Hair follicular keratinocyte (primary cell): ENCODE measurements at places on chromosomes 1 and 21. TPM values are rescaled to one million over a fixed set of nuclear protein-coding genes. Genes with fewer than 3 reads are reported as not detected.

Gene S100A7
- total RNA-seq: 5.2 and 13.3 TPM in 2 replicates

Gene SLC26A9
- total RNA-seq: not detected in 2 replicates

Gene NCDN
- 13.0 and 14.2 TPM in 2 replicates for total RNA-seq

Gene F3
- total RNA-seq: 773 and 963 TPM in 2 replicates

Gene UMODL1
- not detected in 2 replicates for total RNA-seq

Gene ICOSLG
- 0.57 and 1.0 TPM in 2 replicates for total RNA-seq

Gene C1QTNF12
- total RNA-seq: 1.5 TPM in 1 of 2 replicates, not detected in the other

Gene FMN2
- total RNA-seq: not detected in 2 replicates

Gene LGR6
- total RNA-seq: 0.04 and 0.16 TPM in 2 replicates

Gene PLEKHA6
- total RNA-seq: 2.0 and 3.1 TPM in 2 replicates

Gene PRAMEF1
- total RNA-seq: not detected in 2 replicates

Gene NBPF20
- total RNA-seq: 2.0 and 3.8 TPM in 2 replicates

Gene HSD17B7
- total RNA-seq: 32.2 and 33.6 TPM in 2 replicates

Gene LHX4
- not detected in 2 replicates for total RNA-seq

Gene OR13G1
- total RNA-seq: not detected in 2 replicates

Gene OR6K3
- not detected in 2 replicates for total RNA-seq

Gene LPAR3
- 40.6 and 61.5 TPM in 2 replicates for total RNA-seq

Gene IL10
- total RNA-seq: not detected in 2 replicates

Gene SAMD13
- 0.70 and 0.87 TPM in 2 replicates for total RNA-seq

Gene DCST1
- not detected in 2 replicates for total RNA-seq

Gene MATN1
- not detected in 2 replicates for total RNA-seq

Gene SLX9
- 29.9 and 39.7 TPM in 2 replicates for total RNA-seq

Gene NTMT2
- not detected in 2 replicates for total RNA-seq

Gene PLD5
- 3.3 and 10.5 TPM in 2 replicates for total RNA-seq

Gene PTGS2
- 43.9 and 50.3 TPM in 2 replicates for total RNA-seq

Gene MYOM3
- total RNA-seq: 0.38 and 0.78 TPM in 2 replicates

Gene ST6GALNAC5
- total RNA-seq: 3.3 and 6.4 TPM in 2 replicates

Gene HFM1
- not detected in 2 replicates for total RNA-seq

Gene RBP7
- 1.4 and 4.1 TPM in 2 replicates for total RNA-seq

Gene KIF17
- total RNA-seq: 0.94 and 4.1 TPM in 2 replicates

Gene EXO5
- 7.1 and 16.6 TPM in 2 replicates for total RNA-seq

Gene KCND3
- 0.08 and 0.55 TPM in 2 replicates for total RNA-seq

Gene TSSK3
- not detected in 2 replicates for total RNA-seq

Gene RGS5
- total RNA-seq: 0.16 and 0.49 TPM in 2 replicates

Gene RNU1-2
- total RNA-seq: under 0.01 TPM in 2 replicates

Gene CRTC2
- total RNA-seq: 10.1 and 11.0 TPM in 2 replicates

Gene HPCA
- not detected in 2 replicates for total RNA-seq

Gene CD5L
- total RNA-seq: not detected in 2 replicates

Gene GABRD
- total RNA-seq: not detected in 2 replicates

Gene PLCH2
- total RNA-seq: 99.9 and 124 TPM in 2 replicates

Gene AVPR1B
- not detected in 2 replicates for total RNA-seq

Gene IFNLR1
- total RNA-seq: 5.3 and 6.7 TPM in 2 replicates

Gene VPS45
- total RNA-seq: 22.9 and 24.1 TPM in 2 replicates

Gene NBPF4
- not detected in 2 replicates for total RNA-seq

Gene RSRP1
- total RNA-seq: 21.2 and 32.1 TPM in 2 replicates

Gene SYT11
- 0.62 and 0.80 TPM in 2 replicates for total RNA-seq
